ENCODE measurements at places on chromosomes 13 and 19.

DNA sequence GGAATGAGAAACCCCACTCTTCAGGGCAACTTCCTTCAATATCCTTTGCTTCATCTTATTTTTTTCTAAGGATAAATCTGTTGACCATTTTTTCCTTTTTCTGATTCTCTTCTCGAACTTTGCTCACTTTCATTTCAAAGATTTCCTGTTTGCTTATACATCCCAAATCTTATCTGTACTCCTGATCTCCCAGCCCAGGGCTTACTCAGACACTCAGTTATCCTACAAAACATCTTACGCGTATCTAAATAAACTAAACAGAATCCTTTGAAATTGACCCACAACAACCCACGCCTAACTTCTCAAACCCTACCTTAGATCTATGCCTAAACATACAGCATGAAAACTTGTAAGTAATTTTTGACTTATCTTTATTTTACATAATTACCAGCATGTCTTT is 179.2 kb downstream of the ABCC4 start:
- no peak for DNase-seq

- DNase-seq: no peak
Measured at GRCh38 chr13:37068962-37069361, 9.5 kb upstream of the SUPT20H start.

DNA sequence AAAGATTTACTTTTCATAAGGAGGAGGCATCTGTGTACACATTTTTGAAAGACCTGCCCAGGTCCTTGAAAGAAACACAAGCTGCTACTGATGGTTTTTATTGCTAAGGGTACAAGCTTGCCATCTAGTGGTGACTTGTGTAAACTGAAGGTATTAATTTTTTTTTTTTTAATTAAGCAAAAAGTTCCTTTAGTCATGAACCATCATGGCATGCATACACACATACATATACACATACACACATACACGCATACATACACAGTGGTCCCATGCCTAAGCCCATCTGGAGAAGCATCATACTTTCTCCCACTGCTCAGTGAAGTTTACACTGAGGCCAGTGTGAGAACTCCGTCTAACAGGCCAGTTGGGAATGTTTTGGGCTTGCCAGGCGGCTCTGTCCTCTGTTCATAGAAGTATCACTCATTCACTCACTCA is 312.5 kb downstream of the DCLK1 start:
- DNase-seq: no peak

DNA sequence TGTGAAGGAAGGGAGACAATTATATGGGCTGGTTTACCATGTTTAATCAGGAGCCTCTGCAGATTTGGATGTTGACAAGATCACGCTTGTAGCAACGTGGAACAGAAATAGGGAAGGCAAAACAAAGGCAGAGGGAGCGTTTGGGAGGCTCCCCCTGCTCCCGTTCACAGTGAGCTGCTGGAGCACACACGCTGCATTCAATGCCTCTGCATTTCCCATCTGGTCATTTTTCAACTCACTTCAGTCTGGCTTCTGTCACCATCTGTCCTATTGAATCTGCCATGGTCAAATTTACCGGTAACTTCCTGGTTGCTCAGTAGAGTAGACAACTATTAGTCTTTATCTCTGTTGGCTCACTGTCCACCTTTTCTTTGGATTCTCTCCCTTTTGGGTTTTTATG is 91.0 kb downstream of the NHLRC3 start:
- DNase-seq: no peak

DNA sequence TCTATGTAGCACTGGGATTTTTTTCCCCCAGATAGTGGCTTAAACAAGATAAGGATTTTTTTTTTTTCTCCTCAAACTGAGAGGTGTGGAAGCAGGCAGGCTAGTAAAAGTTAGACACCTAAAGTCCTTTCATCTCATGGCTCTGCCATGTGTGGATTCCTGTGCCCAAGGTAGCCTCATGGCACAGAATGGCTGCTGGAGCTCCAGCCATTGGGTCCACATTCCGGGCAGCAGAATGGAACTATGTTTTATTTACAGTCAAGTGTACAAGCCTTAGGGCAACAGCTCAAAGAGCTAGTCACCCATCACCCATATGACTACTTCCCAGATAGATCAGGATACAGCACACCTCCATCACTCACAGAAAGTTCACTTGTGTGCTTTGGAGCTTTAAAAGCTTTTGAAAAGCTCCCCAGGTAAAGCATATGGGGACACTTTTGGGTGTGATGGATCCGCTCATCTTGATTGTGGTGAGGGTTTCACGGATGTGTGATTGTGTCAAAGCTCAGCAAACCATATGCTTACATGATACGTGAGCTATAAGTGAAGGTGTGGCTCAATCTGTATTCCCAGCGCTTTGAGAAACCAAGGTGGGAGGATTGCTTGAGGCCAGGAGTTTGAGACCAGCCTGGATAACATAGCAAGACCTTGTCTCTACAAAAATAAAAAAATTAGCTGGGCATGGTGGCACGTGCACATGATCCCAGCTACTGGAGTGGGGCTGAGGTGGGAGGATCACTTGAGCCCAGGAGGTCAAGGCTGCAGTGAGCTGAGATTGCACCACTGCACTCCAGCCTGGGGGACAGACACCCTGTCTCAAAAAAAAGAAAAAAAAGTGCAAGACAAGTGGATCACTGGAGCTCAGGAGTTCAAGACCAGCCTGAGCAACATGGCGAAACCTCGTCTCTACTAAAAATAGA is 18.1 kb downstream of the PGLS start:
- DNase-seq: no peak

DNA sequence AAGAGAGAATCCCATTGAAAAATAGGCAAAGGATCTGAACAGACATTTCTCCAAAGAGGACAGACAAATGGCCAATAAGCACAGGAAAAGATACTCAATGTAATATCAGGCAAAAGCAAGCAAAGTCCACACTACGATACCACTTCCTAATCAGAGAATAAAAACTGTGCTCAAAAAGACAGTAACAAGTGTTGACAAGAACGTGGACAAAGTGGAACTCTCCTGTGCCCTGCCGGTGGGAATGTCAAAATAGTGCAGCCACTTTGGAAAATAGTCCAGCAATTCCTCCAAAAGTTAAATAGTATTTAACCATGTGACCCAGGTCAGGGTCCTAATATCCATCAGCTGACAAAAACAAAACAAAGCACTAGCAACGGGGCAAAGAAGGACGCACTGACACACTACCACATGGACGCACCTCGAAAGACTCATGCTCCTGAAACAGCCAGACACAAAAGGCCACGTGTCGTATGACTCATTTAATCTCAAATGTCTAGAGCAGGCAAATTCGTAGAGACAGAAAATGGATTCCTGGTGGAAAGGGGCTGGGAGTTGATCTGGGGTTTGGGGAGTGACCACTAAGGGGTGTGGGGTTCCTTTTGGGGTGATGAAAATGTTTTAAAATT is 5.2 kb downstream of the MIER2 start:
- no peak for DNase-seq

- no peak for DNase-seq
Measured at GRCh38 chr13:44564936-44565335, 11.2 kb downstream of the TSC22D1 start.
